ENCODE measurements at places on chromosomes 2 and 18.

DNA sequence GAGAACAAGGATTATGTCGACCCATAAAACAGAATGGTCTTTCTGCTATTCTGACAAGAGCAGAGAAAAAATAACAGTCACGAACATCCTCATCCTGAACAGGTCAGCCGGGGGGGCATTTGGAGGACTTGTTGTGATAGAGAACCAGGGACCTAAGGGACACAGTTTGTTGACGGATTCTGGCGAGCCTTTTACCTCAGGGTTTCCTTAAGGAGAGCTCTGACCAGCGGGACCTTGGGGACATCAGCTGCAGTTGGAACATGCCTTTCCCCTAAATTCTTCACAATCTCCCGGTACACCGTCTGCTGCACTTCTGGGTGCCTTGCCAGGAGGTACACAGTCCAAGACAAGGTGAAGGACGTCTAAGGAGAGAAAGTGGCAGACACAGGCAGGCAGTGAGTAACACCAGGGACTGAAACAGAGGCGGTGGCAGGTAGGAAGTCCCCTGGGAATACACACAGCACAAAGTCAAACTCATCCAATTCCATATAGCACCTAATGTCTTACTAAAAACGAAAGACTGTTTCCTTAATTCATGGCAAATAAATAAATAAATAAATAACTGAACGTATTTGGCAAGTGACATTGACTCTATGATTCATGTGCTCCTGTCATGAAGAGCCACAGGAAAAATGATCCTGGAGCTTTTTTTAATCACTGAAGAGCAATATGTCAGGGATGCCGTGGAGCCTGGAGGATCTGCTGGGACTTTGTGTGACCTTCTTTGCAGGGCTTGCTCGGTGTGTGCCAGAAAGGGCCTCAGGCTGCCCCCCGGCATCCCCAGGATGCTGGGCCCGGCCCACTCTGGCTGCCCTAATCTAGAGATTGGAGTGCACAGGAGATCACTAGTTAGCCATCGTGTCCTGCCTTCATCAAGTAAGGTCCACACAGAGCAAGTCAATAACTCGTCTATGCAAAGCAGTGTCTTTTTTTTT lies 24.7 kb downstream of the CYP27C1 start:
- DNase-seq: no peak

- no peak for DNase-seq
Observed at GRCh38 chr18:67001052-67001451, 397.2 kb upstream of the CDH19 start.

DNA sequence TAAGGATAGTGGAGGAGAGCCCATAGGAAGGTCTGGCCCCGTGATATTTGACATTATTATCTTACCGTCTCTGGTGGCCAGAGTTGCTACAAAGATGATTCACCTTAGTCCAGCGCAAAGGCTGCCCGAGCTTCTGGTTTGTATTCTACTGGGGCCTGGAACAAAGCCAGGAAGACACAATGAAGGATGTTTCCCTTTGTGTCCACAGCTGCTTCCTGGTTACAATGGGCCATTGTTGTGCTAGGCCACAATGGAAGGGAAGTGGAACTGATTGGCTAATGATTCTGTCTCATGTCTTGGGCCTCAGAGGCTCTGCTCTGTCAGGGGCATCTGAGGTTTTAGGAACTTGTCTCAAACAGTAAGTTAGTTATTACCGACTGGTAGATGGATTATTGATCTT lies 132.2 kb downstream of the TDRD15 start:
- no peak for DNase-seq

- no peak for DNase-seq
Observed at GRCh38 chr2:138205281-138205680, 241.0 kb downstream of the HNMT start.

DNA sequence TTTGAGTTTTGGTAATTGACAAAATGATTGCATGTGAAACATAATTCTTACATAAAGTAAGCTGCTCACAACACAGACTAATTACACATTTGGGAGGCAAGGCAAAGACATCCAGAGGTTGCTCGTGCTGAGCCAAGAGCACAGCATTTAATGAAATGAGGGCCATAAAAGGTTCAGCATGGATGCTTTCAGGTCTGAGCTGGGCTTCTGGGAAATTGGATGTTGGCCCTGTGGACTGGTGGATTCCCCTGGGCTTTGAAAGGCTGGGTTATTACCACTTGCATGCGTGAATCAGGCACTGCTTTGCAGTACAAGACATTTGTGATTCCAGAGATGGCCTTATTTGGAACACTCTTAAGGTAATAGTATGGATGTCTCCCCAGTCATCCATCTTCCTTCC lies 533.5 kb upstream of the NRP2 start:
- DNase-seq: no peak

All from stimulated activated CD4-positive, alpha-beta T cell treated with anti-CD3 and anti-CD28 coated beads, Interleukin-12 subunit alpha, Interleukin-12 subunit beta, amount 100 ng/mL, for 24 hours (primary cell).